ENCODE measurements at places on chromosomes 3 and 15.

GRCh38 chr3:153144779-153145178 lies 17.2 kb upstream of the RAP2B start:
- DNase-seq = peak; percentile 67

GRCh38 chr15:47577461-47577860 lies 139.8 kb upstream of the SEMA6D start:
- no peak for DNase-seq

DNA sequence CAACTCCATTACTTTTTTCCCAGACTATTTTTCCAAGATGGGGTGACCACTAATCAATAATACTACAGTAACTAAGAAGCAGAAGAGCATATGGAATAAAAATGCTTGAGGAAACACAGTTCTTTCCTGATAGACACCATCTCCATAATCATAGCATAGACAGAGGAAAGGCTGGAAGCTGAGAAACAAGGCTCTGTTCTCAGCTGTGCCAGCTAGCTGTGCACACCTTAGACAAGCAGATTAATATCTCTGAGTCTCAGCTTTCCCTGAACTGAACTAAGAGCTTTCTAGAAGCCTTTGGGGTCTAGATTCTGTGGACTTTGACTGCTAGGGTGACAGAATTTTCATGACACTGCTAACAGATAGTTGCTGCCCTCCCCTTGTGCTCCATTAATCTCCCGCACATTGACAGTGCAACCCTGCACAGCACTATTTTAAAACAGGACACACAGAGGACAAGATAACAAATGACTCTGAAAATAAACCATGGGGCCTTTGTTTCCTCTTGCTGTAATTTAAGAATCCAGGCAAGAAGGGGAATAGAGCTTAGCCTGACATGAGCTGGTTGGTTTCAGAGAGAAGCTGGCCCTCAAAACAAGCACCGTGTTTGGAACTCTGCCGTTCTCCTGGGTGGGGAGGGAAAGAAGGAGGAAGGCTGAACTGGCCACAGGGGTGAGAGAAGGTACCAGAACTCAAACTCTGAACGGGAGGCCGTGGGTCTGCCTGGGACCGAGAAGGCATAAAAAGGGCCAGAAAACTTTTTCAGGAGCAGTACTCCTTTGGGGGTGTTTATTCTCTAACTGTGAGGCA lies 67.4 kb downstream of the ATP13A5 start:
- no peak for DNase-seq

- DNase-seq = no peak
Observed at GRCh38 chr3:177084616-177085015, 112.7 kb downstream of the TBL1XR1 start.

- DNase-seq = no peak
Observed at GRCh38 chr3:107346564-107346963, 30.7 kb upstream of the CCDC54 start.

- DNase-seq = no peak
Observed at GRCh38 chr3:160739079-160739478, 17.0 kb upstream of the PPM1L start.

- no peak for DNase-seq
Observed at GRCh38 chr3:194984622-194985021, 286.3 kb downstream of the XXYLT1 start.

DNA sequence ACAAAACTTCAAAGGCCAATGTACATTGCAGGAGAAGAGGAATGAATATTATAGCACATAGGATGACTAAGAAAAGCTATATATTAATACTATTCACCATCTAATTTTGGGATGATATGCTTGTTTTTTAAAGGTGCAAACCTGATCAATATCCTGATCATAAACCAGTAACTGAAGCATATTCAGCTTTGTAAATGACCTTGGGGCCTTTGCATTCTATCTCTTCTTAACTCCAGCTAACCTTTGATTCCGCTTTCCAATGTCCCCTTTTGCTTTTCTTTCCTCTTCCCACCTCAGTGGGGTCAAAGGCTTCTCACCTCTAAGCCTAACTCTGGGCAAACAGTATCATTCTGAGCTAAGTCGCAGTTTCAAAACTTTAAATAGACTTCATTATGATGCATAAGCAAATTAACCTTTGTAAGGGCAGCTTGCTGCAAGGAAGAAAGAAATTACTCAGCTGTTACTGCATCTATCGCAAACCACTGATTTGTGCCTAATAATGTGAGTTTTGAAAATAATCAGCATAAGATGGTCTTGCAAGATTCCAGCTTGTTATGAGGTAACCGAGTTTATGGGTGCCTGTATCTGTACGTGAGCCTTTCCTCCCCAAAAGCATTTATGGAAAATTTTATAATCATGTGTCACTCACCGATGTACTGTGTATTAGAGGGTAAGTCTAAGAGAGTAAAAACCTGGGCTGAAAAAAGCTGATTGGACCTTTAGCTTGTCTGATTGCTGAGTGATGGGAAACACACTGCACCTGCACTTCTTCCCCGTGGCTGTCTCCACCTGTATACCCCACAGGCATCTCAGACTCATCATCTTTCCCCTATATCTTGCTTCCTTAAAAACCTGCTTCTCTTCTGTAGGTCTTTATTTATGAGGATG lies 116.8 kb downstream of the TPRG1 start:
- no peak for DNase-seq

- no peak for DNase-seq
Observed at GRCh38 chr3:114299421-114299820, 5.6 kb downstream of the TIGIT start.

DNA sequence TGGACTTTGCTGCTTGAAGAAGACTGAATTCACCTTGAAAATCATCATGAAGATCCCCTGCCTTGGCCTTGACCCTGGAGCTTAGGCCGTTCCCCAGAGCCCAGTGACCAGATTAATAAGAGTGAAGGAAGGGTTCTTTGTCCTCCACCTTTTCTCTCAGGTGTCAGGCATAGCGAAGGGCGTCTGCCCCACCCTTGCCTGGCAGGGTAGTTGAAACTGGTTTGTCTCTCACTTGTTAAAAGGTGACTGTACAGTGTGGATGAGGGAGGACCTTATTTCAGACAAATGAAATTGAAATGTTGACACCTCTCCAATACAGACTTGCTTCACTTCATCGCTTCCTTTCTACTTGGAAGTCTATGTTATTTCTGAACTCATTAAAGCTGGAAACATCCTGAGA lies 223.7 kb upstream of the BHLHE40 start:
- DNase-seq = no peak

Measured in astrocyte of the spinal cord (primary cell).